ENCODE measurements at places on chromosomes 16 and 17.

- H3K27ac ChIP-seq = no peak overlapping the region
- no peaks in the 10 kb centered on the region for H3K36me3 ChIP-seq
- peaks cover 3% of the 10 kb centered on the region for H3K4me1 ChIP-seq
- H3K4me3 ChIP-seq = no peak overlapping the region
These were observed 144.7 kb upstream of the SOX9 start for GRCh38 chr17:71976011-71976649.

DNA sequence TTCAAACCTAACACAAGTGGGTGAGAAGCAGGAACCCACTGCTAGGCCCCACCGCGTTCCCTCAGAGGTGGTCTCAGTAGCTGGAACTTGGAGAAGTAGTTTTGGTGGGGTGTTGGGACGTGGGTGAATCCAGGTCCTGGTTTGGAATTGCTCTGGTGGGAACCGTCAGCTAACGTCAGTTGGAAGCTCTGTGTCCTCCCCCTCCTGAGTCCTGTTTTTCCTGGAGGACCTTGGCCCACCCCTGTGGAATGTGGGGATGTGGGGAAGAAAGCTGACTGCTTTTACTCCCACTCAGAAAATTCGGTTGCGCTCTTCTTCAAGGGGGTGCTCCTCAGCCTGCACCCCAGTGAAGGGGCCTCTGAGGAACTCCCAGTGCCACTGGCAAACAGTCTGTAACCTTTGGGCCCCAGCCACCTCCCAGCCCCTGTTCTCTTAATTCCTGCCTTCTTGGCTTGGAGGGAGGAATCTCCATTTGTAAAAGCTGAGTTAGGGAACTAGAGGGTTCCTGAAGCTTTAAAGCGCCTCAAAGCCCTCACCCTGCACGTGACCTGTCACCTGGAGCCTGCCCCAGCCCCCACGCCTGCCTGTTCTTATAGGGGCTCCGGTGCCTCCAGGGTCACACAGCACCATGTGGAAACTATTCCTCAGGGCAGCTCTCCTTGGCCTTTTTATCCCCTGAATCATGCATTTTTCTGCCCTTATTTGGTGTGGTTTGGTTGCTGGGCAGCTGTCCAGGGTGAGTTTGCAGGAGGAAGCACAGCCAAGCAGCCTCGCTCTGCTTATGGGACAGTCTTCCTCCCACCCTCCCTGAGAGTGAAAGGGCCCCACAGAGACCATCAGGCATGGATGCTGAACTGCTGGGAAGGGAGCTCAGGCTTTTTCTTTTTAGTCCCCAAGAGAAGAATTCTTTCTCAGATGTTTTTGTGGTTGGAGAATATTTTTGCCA, 16.2 kb upstream of the NAGLU start:
- H3K27ac ChIP-seq = peak overlapping the region; percentile 83
- H3K4me1 ChIP-seq = peaks cover 21% of the 10 kb centered on the region
- H3K27me3 ChIP-seq = no peaks in the 10 kb centered on the region
- no peaks in the 10 kb centered on the region for H3K36me3 ChIP-seq

DNA sequence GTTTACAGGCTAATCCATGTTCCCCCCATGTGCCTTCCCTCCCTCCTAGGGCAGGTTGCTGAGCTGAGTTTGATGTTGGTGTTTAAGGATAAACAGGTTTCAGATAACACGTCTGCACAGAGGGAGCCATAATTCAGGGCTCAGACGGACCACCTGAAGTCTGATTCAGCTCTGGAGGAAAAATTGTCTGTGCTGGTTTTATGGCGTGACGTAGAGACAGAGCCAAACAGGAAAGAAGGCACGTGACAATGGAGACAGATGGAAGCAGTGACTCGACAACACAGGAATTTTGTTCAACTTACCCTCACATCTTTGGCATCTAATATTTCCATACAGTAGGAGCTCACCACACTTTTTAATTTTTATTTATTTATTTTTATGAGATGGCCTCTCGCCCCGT, 10.7 kb upstream of the USP10 start:
- H3K27me3 ChIP-seq = peaks cover 31% of the 10 kb centered on the region
- peaks cover 4% of the 10 kb centered on the region for H3K4me1 ChIP-seq
- no peak overlapping the region for H3K27ac ChIP-seq
- no peak for DNase-seq
- no peaks in the 10 kb centered on the region for H3K36me3 ChIP-seq
- H3K4me3 ChIP-seq = no peak overlapping the region

- H3K4me1 ChIP-seq = no peaks in the 10 kb centered on the region
- H3K27ac ChIP-seq = no peak overlapping the region
- H3K27me3 ChIP-seq = no peaks in the 10 kb centered on the region
- no peaks in the 10 kb centered on the region for H3K36me3 ChIP-seq
These were observed 16.2 kb downstream of the KRABD2 start for GRCh38 chr17:8360260-8360659.

DNA sequence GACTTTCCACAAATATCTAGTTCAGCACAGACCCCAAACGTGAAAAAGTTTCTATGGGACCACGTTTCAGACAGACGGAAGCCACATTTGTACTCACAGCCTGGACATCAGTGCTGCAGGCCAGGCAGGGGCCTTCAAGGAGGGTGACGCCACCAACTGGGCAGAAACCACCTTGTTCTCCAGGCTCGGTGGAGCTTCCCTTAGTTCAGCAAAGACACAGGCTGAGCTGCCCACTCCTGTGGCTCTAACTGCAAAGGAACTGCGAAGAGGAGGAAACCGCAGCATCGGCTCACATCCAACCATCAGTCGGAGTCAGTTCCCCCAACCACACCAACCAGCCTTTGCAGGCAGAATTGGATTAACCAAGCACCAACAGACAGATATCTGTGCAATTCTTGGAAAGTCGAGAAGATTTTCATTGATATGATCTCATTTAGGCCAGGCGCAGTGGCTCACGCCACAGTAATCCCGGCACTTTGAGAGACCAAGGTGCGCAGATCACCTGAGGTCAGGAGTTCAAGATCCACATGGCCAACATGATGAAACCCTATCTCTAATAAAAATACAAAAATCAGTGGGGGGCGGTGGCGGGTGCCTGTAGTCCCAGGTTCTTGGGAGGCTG, 73.3 kb upstream of the CNEP1R1 start:
- DNase-seq = no peak
- no peak overlapping the region for H3K27ac ChIP-seq
- no peaks in the 10 kb centered on the region for H3K27me3 ChIP-seq
- H3K36me3 ChIP-seq = no peaks in the 10 kb centered on the region

DNA sequence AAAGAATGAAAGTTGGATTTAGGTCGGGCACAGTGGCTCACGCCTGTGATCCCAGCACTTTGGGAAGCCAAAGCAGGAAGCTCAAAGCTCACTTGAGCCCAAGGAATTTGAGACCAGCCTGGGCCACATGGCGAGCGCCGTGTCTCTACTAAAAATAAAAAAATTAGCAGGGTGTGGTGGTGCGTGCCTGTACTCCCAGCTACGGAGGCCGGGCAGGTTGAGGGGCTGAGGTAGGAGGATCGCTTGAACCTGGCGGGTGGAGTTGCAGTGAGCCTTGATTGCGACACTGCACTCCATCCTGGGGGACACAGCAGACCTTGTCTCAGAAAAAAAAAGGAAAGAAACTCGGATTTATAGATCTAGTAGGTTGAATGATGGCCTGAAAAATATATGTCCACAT, 37.4 kb upstream of the RPH3AL start:
- H3K4me1 ChIP-seq = peaks cover 13% of the 10 kb centered on the region
- peaks cover 11% of the 10 kb centered on the region for H3K27me3 ChIP-seq
- H3K36me3 ChIP-seq = no peaks in the 10 kb centered on the region
- no peak for DNase-seq

DNA sequence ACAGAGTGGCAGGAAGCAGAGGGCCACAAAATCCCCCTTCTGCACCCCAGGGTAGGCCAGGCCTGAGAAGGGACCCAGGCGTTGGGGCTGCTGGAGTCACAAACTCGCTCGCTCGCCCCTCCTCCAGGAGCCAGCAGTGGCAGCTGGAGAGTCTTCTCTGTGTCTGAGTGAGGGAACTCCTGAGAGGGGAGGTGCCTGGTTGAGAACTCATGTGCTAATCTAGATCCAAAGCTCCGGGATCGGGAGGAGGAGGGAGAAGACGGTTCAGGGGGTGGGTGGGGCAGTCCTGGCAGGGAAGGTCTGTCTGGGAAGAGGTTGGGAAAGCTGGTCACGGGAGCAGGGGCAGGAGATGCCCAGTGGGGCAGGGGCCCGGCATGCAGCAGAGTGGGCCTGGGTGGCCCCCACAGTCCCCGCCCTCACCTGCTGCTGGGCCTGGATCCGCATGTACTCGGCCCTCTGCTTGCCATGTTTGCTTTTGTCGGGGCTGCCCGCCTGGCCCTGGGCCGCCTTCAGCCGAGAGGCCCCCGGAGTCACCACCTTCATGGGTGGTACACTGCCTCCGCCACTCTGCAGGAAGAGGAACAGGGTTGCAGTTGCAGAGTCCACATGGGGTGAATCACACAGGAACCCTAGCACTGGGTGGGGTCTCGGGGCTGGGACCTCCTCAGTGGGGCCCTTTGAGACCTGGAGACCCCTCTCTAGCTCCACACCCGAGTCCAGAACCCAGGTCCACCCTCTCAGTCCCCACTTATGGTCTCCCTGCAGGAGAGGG, 62.2 kb downstream of the SRCIN1 start:
- no peak for DNase-seq
- no peaks in the 10 kb centered on the region for H3K27me3 ChIP-seq
- no peaks in the 10 kb centered on the region for H3K36me3 ChIP-seq
- no peaks in the 10 kb centered on the region for H3K4me1 ChIP-seq

DNA sequence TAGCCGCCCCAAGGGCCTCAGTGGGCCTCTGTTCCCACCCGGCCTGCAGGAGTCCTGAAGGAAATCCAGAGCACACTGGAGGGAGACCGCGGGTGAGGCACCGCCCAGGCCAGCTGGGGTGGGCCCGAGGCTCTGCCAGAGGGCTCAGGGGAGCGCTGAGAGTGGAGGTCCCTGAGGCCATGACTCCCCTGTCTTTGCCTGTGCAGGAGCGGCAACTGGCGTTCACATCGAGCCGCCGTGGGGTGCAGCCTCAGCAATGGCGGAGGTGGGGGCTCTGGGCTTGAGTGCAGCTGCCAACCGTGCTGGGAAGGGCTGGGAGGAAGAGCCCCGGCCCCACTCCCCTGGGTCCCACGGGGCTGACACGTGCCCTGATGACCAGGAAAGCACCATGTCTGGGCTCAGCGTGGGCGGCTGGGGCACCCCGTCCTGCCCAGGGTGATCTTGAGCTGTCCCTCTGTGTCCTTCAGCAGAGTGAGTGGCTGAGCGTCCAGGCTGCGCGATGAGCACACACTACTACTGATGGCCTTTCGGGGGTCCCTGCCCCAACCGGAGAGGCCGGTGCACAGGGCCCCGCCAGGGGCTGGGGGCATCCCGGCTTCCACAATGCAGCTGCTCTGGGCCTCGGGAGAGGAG, 13.1 kb upstream of the MYO15B start:
- no peaks in the 10 kb centered on the region for H3K27me3 ChIP-seq
- H3K4me3 ChIP-seq = no peak overlapping the region

DNA sequence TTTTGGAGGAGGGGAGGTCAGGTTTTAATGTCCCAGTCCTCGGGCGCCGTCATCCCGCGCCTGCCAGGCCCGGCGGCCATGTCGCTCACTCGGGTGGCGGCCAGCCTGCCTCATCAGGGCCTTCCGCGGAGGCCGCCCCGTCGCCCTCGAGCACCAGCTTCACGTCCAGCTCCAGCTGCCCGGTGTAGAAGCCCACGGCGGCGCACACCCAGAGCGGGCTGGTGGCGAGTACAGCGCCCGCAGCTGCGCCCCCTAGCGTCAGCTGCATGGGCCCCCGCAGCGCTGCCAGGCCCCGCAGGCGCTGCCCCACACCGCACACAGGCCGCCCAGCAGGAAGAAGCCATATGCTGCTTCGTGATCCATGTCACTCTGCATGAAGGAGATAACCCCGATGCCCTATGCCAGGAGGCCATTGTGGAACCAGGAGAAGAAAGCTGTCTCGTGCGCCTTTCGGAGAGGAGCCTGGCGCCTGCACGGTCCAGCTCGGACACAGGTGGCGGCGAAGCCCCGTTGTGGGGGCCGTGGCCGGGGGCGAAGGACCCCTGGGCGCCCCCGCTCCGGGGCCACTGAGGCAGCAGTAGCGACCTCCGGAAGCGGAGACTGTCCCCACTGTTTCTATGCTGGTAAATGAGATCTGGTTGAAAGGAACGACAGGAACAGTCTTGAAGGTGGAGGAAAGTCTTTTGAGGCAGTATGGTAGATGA, 9.6 kb downstream of the AP2B1 start:
- no peak overlapping the region for H3K4me3 ChIP-seq
- no peaks in the 10 kb centered on the region for H3K27me3 ChIP-seq
- H3K4me1 ChIP-seq = no peaks in the 10 kb centered on the region
- H3K27ac ChIP-seq = no peak overlapping the region
- DNase-seq = peak; percentile 56

- H3K27me3 ChIP-seq = no peaks in the 10 kb centered on the region
- no peak overlapping the region for H3K27ac ChIP-seq
- H3K36me3 ChIP-seq = no peaks in the 10 kb centered on the region
- peaks cover 22% of the 10 kb centered on the region for H3K4me1 ChIP-seq
- DNase-seq = no peak
These were observed 282.7 kb upstream of the TNRC6C start for GRCh38 chr17:77675816-77676215.

GRCh38 chr17:77215281-77215680, 74.5 kb downstream of the SEC14L1 start:
- H3K36me3 ChIP-seq = no peaks in the 10 kb centered on the region
- H3K27me3 ChIP-seq = no peaks in the 10 kb centered on the region
- H3K4me1 ChIP-seq = no peaks in the 10 kb centered on the region
- H3K4me3 ChIP-seq = no peak overlapping the region
- no peak for DNase-seq

- no peak overlapping the region for H3K27ac ChIP-seq
- no peak for DNase-seq
- no peaks in the 10 kb centered on the region for H3K36me3 ChIP-seq
- H3K4me1 ChIP-seq = no peaks in the 10 kb centered on the region
- H3K27me3 ChIP-seq = no peaks in the 10 kb centered on the region
- H3K4me3 ChIP-seq = no peak overlapping the region
These were observed 13.8 kb downstream of the MVP start for GRCh38 chr16:29834079-29834478.

DNA sequence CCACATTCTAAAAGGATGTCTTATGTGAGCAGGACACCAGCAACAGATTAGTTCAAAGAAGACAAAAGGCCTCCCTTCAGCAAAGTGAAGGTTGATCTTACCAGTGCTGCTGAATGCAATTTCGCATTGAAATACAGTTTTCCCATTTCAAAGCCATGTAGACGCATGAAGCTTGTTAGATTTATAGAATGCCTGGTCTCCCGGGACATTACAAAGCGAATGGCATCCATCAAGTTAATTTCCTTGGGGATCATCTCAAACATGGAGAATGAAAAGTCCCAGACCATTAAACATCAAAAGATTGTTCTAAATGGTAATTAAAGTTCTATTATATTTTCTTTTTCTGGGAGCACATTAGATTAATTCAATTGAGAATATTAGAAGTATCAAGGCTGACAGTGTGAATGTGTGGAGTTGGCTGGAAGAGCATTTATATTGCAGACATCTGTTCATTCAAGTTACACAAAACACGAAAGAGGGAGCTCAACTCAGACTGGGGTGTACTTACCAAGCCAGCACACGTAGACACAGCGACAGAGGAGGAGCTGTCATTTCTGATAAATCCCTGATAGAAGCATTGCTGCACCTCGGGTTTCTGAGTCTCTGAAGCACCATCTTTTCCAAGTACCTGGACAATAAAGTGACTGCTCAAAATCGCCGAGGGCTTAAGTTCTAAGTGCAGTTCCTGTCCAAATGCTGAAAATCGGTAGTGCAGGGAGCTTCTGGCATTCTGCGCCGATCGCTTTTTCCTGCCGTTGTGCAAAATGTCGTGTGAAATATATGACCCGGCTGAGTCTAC, 3.8 kb downstream of the ADAMTS18 start:
- H3K4me3 ChIP-seq = no peak overlapping the region
- DNase-seq = no peak
- H3K27me3 ChIP-seq = peaks cover 69% of the 10 kb centered on the region
- no peaks in the 10 kb centered on the region for H3K36me3 ChIP-seq
- peaks cover 12% of the 10 kb centered on the region for H3K4me1 ChIP-seq
- H3K27ac ChIP-seq = no peak overlapping the region

- H3K27me3 ChIP-seq = peaks cover 55% of the 10 kb centered on the region
- H3K36me3 ChIP-seq = no peaks in the 10 kb centered on the region
- peaks cover 9% of the 10 kb centered on the region for H3K4me1 ChIP-seq
- H3K4me3 ChIP-seq = no peak overlapping the region
These were observed 3.1 kb upstream of the NPW start for GRCh38 chr16:2016407-2016922.
